ELF-1 (cell line): ENCODE measurements at places on chromosomes 1 and 21.

DNA sequence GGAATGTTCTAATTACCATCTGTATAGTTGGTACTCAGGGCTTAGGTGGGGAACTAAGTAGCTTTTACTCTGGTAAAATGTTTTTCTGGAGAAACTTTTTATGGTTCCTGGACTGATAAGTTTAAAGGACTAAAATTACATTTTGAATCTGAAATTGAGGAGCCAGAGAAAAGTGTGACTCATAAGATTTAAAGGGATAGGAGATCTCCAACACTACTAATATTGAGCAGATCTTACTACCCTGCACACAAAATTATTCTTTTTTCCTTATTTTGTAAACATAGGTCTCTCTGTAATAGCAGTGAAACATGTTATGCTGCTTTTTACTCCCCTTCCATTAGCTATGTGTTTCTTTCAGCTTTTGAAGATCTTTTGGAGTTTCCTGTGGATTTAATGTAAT lies 32.5 kb downstream of the MTF2 start:
- no peak for DNase-seq

- no peak for DNase-seq
Observed at GRCh38 chr1:45243476-45244343, 37.3 kb upstream of the ZSWIM5 start.

- DNase-seq, result no peak
Observed at GRCh38 chr1:232973652-232974611, 23.5 kb downstream of the NTPCR start.

- DNase-seq, result no peak
Observed at GRCh38 chr1:78721136-78721535, 71.5 kb downstream of the IFI44 start.

DNA sequence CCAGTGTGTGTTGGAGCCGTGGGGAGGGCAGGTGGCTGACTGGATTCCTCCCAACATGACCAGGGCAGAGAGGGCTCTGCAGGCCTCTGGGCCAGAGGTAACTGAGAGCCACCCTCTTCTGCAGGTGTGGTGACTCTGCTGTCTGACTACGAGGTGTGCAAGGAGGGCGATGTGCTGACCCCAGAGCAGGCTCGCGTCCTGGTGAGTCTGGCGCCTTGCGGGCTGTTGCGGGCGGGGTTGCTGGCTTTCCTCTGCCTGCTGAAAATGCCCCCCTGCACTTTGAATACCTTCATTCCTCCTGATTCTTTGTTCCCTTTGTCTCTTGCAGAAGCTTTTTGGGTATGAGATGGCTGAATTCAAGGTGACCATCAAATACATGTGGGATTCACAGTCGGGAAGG lies 6.7 kb downstream of the MRTO4 start:
- DNase-seq, result no peak

DNA sequence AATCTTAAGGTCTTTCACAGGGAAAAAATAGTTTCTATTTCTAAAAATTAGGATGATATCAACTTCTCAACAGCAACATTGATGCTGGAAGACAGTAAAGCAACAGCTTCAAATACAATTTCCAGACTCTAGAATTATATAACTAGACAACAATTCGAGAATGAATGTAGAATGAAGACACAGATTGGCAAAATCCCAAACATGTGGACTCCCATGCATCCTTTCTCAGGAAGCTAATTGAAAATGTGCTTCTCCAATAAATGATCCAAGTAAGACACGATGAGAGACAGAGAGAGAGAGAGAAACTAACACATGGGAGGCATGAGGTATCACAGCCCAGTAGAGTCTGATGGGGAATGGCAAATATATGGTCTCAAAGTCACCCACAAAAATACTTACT lies 21.5 kb upstream of the SIM2 start:
- no peak for DNase-seq
